ENCODE measurements at places on chromosomes 2 and 18.
A peak's percentile ranks its signal among the peaks of the same experiment; 100 is the strongest.

GRCh38 chr2:190722835-190723234, 74.0 kb downstream of the NAB1 start:
- DNase-seq, result no peak

DNA sequence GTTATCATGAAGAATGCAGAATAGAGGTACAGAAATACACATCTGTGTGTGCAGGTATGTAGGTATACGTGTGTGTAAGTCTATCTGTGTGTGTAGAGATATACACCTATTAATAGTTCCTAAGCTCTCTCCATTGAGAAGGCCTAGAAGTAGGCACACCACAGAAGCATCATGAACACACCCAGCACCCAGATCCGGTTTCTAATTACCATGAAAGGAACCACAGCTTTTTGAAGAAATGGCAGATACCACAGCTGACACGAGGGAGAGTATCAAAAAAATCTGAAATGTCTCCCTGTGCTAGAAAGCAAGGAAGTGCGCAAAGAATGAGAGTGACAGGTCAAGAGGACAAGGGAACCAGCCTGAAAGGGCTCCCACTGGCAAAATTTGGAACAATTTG, 27.7 kb upstream of the AP1S3 start:
- DNase-seq, result no peak

DNA sequence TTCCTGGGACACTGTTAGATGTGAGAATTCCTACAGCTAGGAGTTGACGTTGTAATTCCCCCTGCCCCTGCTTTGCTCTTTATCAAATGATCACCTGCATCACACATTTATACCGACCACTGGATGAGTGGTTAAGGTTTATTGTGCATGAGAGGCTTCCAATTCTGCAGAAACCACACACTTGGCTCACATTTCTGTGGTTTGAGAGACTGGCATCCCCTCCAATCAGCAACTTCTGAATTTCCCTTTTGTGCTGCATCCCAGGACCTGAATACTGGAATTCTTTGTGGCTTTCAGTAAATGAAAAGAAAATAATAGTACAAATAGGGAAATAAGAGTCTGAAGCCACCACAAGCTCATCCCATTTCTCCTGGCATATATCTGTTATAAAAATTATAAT, 628.7 kb upstream of the PIK3C3 start:
- no peak for DNase-seq

- no peak for DNase-seq
Observed at GRCh38 chr2:6977113-6977741, 60.0 kb downstream of the RNF144A start.

- DNase-seq, result no peak
Observed at GRCh38 chr18:63700501-63700900, 2.3 kb upstream of the SERPINB11 start.

GRCh38 chr2:61759005-61759404, 94.9 kb downstream of the FAM161A start:
- DNase-seq, result no peak

- DNase-seq, result no peak
Observed at GRCh38 chr2:85714841-85715240, 20.7 kb downstream of the GNLY start.

DNA sequence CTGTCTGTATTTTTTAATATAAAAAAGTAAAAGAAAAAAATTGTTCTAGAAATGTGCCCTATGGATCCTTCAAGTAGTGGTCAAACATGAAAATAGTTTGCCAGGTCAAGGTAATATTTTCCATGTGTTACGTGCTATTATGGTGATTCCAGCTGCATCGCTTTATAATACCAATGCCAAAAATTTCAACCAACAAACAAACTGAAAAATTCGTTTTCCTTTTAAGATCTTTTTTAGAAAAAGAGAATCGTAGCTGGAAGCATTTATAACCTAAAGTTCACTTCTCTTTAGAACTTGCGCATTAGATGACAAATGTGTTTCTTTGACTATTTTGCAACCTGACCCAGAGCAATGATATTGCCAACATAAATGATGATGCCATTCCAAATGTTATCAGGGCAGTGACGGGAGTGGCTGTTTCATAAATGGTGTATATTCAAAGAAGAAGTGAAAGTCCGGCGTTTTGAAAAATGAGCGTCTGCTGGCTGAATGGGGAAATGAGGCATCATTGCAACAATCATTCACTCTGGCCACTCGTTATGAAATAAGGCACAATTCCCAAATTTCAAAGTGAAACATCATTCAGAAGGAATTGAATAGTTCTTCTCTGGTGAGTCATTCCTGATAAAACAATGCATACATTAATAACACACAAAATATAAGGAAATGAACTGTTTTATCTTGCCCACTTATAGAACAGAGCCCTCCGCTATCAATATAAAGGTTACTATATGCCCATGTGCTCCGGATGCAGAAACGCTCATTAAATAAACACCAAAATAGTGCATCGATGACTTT, 297.4 kb downstream of the TGIF1 start:
- no peak for DNase-seq

- no peak for DNase-seq
Observed at GRCh38 chr2:180644709-180645108, 335.7 kb upstream of the UBE2E3 start.

DNA sequence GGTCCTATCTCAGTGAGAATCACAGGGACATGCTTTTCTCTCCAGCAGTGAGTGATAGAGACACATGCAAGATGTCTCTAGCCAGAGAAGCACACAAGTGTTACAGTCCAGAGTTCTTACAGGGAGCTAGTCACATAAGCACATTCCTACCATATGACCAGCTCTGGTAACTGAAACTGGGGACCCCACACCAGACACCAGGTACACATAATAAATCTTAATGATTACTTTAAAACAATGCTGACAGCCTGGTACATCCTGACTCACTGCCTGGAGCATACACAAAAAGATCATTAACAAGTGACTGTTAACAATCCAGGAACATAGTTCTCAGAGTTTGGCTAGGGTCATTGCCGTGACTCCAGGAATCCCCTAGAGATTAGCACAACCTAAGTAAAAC, 53.6 kb downstream of the GALNT1 start:
- DNase-seq, result no peak

DNA sequence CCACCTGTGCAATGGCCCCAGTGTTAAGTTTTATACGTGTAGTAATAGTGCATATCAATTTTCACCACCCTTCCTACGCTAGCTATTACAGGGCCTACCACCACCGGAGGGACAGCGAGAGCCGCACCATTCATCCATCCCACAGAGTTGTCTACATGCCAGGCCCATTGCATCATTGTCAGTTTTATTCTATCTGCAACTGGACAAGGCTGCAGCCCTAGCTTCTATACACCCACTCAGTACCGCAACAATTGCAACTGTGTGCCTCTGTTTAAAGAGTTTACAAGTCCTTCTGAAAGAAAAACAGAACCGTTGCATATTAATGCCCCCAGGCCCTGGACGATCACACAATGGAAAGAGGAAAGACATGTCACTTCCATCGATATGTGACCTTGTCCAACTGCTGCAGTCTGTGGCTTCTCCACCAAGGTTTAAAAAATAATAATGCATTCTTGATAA, 58.6 kb downstream of the ZEB2 start:
- no peak for DNase-seq

- DNase-seq, result no peak
Observed at GRCh38 chr2:124879640-124880039, 854.6 kb downstream of the CNTNAP5 start.

DNA sequence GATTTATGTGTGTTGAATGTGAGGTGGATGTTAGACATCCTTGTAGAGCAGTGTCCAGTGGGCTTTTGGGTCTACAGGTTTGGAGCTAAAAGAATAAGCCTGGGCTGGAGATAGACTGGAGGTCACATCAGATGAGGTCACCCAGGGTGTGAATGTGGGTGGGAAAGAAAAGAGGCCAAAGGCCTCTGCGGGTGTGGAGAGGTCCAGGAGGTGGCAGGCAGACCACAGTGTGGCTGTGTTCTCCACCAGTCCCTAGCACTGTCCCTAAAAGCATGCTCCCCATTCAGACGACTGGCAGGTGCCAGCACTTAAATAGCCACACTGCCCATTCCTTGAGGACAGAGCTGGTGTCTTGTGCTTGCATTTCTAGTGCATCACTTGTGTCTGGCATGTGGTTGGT, 4.1 kb downstream of the ATG4B start:
- DNase-seq, result no peak

DNA sequence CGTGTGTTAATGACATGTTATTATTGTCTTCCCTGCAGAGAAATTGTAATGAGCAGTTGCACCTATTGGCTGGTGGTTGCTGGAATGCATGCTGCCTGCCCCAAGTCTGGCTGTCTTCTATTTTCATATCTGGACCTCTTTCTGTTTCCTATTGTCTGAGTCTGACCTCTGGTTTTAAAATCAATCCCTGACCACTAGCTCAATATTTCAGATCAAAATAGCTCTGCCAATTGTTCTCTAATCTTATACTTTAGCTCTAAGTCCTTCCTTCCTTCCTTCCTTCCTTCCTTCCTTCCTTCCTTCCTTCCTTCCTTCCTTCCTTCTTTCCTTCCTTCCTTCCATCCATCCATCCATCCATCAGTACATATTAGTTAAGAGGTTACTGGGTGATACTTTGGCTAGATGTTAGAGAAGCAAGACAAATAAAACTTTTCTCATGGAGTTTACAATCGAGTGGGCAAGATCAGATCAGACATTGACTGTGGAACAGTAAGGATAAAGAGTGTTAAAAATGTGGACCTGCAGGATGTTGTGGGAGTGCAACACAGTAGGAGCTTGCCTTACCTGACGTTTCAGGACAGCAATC, 417.1 kb downstream of the SOCS6 start:
- no peak for DNase-seq

DNA sequence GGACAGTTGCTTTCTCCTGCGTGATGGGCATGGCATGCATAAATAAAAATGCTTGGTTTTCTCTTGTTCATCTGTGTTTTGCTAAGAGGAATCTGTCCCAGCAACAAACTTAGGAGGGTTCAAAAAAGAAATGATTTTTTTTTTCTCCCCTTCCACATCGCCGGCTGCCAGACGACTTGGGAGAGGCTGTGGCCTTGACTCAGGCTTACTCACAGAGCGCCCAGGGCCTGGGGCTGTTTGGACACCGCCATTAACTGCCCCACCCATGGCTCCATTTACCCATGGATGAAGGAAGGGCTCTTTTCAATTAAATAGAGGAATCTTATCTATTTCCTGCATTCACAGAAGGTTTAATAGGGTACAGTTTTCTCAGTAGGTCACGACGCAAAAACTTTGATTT, 22.3 kb upstream of the SERPINB5 start:
- no peak for DNase-seq

- DNase-seq, result no peak
Observed at GRCh38 chr2:107001551-107001950, 115.6 kb upstream of the ST6GAL2 start.

DNA sequence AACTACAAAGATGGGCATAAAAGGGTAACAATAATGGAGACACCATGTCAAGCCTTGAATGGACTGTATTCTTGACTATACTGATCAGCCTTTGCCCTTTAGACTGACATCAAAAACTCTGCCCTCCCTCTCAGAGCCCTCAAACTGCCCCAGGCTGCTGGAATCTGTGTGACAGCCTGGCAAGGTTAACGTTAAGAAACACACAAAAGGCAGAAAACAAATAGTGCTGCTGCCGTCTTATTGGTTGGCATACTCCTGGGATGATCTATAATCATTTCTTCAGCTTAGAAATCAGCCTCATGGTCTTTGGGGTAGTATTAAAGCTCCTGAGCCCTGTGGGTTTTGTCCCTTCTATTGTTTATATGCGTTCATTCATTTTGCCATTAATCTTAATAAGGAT, 338.0 kb downstream of the DCC start:
- DNase-seq, result no peak

DNA sequence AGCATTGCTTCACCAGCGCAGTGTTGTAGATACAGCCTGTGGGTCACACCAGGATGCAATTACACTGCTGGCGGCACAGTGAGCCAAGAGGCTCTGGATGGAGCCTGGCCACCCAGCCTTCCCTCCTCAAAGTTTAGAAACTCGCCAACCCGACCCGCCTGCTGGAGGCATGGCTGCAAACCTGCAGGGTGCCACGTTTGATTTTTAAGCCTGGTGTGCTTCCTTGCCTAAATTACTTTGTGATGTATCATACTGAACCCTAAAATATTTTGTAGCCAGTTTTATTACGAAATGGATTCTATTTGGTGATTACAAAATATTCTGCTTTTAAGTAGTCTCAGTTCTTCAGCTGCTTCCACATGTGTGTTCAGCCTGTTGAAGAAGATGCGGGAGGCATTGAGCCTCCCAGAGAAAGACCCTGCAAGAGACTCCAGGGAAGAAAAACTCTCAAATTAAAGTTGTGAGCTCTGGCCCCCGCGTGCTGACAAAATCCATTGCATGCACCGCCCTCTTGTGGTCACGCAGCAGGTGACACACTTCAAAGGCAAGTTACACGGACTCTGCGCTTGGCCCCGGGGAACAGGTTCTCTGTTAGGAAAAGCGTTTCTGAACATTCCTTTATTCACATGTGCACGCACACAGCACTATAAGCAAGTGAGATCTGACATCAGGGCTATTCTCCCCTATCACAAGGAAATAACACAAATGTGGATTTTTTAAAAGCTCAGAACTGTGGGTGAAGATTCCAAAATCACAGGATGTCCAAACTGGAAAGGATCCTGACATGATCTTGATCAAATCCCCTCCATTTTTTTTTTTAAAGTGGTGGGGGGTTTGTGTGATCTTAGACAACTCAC, 63.0 kb upstream of the TWIST2 start:
- peak; percentile 36 for DNase-seq

DNA sequence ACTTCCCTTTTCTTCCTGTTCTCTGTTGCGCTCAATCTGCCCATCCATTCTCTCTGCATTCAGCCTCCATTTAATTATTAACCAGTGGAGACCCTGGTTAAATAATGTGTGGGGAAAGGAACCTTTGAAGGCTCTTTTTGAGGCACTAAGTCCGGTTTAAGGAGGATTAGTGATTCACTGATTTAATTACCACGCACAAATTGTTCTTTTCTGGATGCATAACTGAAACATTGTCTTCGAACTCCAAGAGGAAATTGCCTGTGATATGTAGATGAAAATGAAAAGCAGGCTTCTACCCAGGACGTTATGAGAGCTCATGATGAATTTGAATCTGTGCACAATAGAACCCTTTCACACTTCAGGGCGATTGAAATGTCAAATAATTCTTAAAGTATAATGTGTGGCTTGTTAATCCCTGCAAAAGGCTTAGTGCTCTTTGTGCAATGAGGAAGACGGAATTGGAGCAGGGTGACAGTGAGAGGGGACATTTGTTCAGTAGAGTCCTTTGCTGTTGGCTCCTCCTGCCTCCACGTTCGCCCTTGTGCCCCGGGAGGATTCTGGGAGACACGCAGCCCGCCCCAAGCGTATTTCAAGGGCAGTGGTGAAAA, 51.1 kb upstream of the ZNF236 start:
- DNase-seq, result no peak

- DNase-seq, result no peak
Observed at GRCh38 chr18:73235491-73235890, 367.7 kb upstream of the NETO1 start.

GRCh38 chr2:193549661-193550060, 1354.9 kb upstream of the TMEFF2 start:
- no peak for DNase-seq

- DNase-seq, result no peak
Observed at GRCh38 chr2:24115057-24115456, 8.1 kb downstream of the PFN4 start.

- DNase-seq, result no peak
Observed at GRCh38 chr18:49490246-49490762, 3.3 kb upstream of the C18orf32 start.

GRCh38 chr18:79429381-79429780, 33.7 kb downstream of the NFATC1 start:
- no peak for DNase-seq

GRCh38 chr18:5103286-5103685, 93.8 kb downstream of the AKAIN1 start:
- DNase-seq, result no peak
